ENCODE measurements at places on chromosomes 5 and 9.
A peak's percentile ranks its signal among the peaks of the same experiment; 100 is the strongest.

- ATAC-seq, result no peak
Observed at GRCh38 chr9:92576175-92576574, 40.4 kb upstream of the ECM2 start.

- no peak for ATAC-seq
Observed at GRCh38 chr9:20513126-20513913, 109.0 kb downstream of the MLLT3 start.

DNA sequence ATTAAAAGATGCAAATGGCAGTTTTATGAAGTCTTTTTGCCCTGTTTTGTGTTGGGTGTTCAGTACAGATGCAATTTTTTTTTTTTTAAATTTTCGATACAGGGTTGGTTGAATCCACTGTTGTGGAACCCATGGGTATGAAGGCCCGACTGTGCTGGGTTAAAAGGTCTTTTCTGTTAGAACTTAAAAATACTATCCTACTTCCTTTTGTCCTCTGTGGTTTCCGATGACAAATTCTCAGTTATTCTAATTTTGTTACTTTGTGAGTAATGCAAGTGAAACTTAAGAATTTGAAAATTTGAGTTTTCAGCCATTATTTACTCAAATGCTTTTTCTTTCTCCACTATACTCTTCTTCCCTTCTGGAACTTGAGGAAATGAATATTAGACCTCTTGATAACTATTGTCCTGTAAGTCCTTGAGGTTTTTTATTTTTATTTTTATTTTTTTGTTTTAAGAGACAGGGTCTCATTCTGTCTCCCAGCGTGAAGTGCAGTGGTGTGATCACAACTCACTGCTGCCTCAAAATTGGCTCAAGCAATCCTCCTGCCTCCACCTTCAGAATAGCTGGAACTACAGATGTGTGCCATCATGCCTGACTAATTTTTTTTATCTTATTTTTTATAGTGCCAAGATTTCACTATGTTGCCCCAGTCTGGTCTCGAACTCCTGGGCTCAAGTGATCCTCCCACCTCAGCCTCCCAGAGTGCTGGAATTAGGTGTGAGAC, 67.5 kb downstream of the ZCCHC7 start:
- peak; percentile 94 for ATAC-seq

DNA sequence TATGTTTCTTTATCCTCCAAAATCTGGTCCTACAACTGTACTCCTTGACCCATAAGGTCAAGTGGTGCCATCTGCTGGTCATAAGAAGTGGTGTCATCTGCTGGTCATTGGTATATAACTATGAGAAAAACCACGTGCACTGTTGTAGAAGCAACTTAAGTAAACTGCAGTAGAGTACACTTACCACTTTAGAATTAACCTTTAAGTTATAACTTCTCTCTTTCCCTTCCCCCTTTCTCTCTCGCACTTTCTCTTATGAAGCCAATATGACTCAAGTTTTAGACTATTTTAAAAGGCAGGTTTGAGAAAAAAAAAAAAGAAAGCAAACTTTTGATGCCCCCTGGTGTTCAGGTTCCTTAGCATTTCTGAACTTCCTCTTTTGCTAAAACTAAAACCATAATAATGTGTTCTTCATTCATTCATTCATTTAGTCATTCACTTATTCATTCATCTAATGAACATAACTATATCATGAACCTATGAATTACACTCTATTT, 12.8 kb upstream of the MTAP start:
- ATAC-seq, result peak; percentile 97

DNA sequence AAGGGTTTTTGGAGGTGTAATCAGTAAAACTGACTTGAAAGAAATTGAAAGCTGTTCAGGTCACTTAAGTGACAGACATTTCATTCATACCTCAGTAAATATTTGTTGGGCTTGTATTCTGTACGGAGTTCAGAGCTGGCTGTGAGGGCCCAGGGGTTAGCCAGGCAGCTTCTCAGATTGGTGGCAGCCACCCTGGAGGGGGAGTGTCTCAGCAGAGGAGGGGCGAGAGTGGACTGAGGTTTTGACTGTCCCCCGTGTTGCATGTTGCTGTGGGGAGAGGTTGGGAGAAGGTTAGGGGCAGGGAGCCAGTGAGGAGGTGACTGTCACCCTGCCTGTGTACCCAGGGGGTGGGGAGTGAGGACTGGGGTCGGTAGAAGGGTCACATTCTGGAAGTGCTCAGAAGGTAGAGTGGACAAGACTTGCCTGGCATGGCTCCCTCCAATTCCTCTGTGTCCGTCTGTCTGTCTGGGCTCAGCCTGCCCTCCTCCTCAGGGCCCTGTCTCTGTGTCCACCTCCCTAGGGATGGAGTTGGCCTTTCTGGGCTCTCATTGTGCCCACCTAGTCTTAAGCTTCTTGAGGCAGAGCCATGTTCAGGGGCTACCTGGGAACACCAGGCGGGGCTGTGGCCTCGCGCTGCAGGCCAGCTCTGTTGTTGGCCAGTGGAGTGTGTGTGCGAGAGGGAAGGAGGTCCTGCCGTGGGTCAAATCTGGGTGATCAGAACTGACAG, 4.4 kb downstream of the PHF2 start:
- no peak for ATAC-seq

- no peak for ATAC-seq
Observed at GRCh38 chr5:170642066-170642735, 138.4 kb downstream of the KCNIP1 start.

GRCh38 chr5:123518111-123518510, 6.1 kb downstream of the CSNK1G3 start:
- no peak for ATAC-seq

DNA sequence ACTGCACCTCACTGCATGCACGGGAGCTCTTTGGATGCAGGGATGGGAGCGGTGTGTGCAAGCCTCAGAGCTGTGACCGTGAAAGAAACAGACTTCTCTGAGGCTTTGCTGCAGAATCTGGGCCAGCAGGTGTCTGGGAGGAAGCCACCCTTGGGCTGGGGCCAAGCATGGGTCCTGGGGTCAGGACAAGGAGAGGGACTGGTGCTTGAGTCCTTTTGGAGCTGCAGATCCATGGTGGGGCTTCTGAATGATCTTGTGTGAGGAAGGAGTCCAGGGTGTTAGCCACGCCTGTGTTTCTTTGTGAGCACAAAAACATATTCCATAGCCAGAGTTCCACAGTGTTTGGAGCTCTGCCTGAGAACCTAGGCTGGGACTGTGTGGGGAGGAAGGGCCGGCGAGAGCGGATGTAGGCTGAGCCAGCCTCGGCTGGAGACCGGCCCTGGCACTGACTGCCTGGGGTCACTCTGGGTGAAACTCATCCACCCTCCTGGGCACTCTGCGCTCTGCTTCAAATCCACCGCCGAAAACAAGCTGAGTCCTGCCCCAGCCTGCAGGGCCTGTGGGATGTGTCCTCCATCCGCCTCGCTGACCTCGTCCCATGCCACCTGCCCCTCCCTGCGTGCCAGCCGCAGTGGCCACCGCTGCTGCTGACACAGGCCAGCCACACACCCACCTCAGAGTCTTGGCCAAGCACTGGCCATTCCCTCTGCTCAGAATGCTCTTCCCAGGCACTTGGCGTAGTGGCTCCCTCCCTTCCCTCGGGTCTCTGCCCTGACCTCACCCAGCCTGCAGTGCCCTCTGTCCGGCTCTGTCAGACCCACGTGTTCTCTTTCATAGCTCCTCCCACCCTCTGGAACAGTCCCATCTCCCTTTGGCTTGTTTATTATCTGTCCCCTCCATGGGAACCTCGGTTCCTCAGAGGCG, 26.7 kb downstream of the ERGIC1 start:
- ATAC-seq, result no peak

- ATAC-seq, result peak; percentile 49
Observed at GRCh38 chr5:90747175-90747574, 188.6 kb downstream of the ADGRV1 start.

DNA sequence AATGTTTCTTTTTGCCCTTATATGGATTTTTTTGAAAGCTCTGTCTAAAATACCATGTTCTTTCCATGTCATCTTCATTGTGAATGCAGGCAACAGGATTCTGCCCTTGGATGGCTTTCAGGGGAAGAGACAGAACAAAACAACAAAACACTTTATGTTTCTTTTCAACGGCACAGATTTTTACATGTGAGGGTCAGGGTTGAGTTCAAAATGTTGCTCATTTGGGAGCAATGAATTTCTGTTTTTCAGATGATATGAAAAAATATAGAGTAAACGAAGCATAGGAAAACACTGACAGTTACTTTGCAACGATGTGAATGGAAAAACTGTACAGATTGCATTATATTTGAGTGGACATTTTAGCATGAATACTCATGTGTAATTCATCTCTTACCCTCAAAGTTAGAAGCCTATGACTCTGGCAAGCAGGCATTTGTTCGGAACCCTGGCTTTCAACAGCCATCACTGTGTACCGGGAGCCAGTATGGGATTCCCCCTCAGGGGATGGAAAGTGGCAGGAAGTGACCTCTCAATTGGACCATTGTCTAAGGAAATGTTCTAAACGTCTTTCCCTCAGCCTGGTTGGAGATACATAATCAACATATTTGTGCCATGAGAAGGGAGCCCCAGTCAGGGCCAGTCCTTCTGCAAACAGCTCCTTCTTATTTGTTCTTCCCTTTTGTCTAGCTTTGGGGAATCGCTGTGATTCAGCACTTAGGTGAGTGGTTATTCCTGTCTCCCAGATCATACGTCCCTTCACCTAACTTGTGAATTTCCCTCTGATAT, 153.9 kb upstream of the MEF2C start:
- ATAC-seq, result no peak

DNA sequence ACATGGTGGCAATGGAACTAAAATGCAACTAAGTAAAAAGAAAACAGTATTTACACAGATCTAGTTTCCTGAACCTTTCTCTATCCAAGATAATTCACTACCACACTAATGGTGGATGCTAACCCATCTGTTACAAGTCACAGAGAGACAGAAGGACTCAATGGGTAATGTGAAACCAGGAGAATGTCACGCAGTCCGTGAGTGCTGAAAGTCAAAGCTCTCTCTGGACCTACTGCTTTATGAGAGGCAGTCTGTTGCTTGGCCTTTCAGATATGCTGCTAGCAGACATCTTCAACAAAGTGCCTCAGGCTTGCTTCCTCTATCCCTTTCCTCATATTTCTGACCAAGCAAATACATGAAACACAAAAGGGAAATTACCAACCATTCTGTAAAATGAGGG, 69.0 kb upstream of the GLRX start:
- no peak for ATAC-seq

DNA sequence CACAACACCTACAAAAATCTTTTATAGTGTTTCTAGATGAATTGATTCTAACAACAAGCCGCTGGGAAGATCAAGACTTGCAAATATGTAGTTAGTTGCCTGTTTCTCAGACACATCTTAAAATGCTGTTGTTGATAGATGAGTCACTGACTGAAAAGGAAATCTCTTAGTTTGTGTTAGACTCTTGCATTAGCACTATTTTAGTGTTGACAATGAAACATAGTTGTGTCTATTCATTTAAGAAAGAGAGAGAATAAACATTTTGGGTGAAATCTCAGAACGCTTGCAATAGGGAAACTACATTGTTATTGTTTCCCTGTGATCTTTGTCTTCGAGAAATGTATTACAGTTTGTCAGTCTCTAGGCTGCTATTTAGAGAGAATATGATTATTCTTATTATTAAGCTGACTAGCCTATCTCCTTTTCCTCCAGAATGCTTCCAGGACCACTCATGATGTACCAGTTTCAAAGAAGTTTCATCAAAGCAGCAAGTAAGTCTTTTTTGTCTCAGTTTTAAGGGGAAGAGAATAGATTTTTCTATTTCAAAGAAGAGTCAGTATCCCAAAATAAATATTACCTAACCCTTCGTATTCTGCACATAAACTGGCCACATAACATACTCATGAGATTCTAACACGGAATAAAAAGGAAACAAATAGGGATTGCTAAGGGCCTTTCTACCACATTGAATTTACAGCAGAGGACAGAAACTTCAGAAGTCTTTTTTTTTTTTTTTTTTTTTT, 285.6 kb downstream of the ARHGAP26 start:
- peak; percentile 65 for ATAC-seq

DNA sequence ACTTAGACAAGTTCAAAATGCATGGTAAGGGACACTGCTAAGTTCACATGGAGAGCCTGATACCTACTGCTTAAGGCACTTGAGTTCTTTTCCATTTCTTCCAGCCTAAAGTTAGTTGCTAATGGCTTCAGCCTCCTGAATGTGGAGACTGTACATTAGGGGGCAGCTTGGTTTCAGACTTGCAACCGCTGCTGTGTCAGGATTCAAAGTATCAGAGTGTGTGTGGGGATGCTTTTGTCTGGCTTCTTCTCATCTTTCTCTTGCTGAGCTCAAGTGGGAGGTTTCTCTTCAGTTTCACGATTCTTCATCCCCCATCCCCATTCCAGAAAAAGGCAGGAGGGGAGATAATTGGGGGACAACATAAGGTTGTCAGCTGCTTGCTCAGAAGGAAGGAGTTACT, 49.4 kb downstream of the ATP10B start:
- ATAC-seq, result no peak

DNA sequence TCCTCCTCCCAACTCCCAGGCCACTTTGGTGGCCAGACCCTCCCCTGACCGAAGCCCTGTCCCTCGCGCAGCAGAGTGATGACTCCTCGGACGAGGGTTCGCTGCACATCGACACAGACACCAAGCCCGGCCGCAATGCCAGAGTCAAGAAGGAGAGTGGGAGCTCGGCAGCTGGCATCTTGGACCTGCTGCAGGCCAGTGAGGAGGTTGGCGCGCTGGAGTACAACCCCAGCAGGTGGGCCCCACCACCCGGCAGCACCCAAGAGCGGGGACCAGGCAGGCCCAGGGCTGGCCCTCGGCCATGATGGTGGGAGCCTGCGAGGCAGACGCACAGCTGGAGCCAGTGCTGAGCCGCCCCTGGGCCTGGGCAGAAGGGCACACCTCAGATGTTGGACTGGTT, 90.6 kb downstream of the PHF2 start:
- no peak for ATAC-seq

GRCh38 chr5:91311168-91311696, 71.9 kb downstream of the ARRDC3 start:
- ATAC-seq, result peak; percentile 2

DNA sequence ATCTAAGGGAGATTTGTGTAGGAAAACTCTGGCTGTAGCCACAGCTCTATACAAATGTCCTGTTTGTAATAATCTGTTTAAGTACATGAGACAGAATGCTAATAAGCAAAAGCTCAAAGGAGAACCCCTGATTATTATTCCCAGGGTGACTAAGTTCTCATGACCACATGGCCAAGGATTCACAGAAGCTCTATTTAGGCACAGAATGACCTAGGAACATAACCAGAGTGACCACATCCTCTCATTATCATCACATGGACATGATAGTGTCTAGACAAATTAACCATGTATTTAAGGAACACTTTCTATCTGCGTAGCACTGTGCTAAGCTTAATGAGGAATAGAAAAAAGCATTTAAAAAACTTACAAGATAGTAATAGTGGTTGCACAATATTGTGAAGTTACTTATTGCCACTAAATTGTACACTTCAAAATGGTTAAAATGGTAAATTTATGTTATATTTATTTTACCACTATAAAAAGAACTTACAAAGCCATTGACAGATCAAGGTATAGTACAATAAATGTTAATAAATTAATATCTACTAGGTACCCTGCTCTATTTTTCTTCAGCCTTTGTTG, 56.3 kb downstream of the STX17 start:
- no peak for ATAC-seq

GRCh38 chr5:10328323-10328722, 20.6 kb upstream of the CMBL start:
- no peak for ATAC-seq
